Aorta (tissue), 5 donors: ENCODE measurements at places on chromosomes 5 and 9. TPM values are rescaled to one million over a fixed set of nuclear protein-coding genes. Genes with fewer than 3 reads are reported as not detected.
A peak's percentile ranks its signal among the peaks of the same experiment; 100 is the strongest.

Gene ANKRD20A1
- 3.0 TPM for total RNA-seq

Gene CDKN2B-AS1
- 1.2 TPM for total RNA-seq

GRCh38 chr9:78821126-78821822, 524.3 kb downstream of the PSAT1 start:
- no peak for DNase-seq

GRCh38 chr5:149852641-149853330, 91.8 kb downstream of the PDE6A start:
- peak; percentile 81 for DNase-seq

DNA sequence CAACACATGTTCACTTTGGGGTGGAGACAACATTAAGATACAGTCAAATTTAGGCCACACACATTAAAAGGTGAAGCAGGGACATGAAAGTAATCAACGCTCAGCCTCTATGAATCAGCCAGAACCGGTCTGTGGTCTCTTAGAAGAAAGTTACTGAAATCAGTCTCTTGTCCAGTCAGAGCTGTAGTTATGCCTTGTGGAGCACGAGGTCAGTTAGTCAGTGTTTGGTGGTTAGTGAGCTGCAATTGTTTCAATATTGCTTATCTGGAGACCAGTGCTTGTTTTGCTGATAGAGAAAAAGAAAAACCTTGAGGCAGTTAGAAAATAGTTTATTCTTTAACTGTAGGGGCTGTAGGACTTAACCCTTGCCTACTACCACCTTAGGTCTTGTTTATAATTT, 157.8 kb upstream of the RASEF start:
- no peak for DNase-seq

DNA sequence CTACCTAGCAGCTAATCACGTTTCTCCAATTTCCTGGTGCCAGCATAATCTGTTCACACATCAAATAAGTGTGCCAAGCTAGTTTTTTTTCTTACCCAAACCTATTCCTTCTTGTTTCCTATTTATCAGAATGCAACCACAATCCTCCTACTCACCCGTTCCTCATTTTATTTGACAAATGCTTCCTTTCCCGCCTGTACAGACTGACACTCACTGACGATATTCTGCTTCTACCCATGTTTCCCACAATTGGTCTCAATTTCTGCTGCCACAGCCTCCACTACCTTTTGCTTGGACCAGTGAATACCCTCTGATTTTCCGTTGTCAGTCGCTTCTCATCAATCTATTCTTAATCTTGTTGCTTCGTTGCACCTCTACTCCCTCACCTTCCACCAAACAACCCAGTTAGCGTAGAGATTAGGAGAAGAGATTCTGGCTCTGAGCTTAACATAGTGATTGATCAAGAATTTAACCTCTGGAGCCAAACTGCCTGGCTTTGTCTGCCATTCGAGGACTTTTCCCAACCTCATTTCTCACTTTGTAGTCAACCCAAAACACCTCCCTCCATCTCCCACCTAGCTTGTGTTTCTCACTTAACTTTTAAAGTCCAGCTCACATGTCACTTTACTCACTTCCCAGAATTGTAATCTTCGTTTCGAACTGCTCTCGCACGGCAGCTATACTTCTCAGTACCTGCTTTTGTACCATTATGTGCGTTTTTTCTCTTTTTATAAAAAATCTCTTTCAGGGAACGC, 729 bp upstream of the TMEM38B start:
- no peak for DNase-seq

Gene PCDHA6
- 0.36 TPM for total RNA-seq

GRCh38 chr9:31740705-31741104, 643.7 kb upstream of the ACO1 start:
- DNase-seq = no peak

Gene ACER2
- total RNA-seq = 11.2 TPM

DNA sequence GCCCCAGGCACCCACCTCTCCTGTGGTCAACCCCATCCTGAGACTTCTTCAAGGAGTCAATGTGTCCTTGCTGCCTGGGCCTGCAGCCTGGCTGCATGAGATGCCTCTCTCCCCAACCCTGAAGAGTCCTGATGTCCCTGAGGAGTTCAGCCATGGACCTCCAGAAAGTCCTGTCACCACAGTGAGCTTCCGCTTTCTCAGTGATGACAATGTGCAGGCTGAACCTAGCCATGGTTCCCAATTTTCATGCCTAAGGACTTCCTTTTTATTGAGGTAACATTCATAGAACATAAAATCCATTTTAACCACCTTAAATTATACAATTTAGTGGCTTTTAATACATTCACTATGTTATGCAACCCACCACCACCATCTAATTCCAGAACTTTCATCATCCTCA, 29.1 kb downstream of the DAP start:
- no peak for DNase-seq

DNA sequence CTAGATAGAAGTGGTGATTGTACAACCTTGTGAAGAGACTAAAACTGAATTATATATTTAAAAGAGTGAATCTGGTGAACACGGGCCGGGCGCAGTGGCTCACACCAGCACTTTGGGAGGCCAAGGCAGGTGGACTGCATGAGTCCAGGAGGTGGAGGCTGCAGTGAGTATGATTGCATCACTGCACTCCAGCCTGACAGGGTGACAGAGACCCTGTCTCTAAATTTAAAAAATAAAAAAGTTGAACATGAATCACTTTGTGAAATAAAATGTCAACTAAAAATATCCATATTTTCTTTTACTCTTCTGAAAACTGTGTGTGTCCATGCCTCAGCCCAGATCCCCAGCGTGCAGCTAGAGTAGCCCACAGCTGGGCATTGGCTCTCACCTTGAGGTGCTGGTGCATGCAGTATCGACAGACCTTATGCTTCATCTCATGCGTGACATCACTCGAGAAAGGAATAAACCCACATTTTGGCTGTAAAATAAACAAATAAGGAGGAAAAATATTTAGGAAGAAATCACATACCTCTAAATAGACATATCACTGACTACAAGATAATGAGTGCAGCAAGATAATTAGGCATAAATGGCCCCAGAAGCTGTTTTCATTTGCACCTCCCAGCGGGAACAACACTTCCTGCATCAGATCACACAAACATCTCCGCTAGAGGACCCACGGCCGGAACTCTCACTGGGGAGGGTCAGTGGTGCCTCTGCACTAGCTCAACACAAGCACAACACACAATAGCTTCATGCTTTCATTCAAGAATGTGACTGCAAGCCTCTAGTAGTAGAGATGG, 22.1 kb downstream of the IPPK start:
- no peak for DNase-seq

- DNase-seq = no peak
Observed at GRCh38 chr9:76333388-76333787, 60.8 kb downstream of the RFK start.

Gene UIMC1
- total RNA-seq = 54.8 TPM

DNA sequence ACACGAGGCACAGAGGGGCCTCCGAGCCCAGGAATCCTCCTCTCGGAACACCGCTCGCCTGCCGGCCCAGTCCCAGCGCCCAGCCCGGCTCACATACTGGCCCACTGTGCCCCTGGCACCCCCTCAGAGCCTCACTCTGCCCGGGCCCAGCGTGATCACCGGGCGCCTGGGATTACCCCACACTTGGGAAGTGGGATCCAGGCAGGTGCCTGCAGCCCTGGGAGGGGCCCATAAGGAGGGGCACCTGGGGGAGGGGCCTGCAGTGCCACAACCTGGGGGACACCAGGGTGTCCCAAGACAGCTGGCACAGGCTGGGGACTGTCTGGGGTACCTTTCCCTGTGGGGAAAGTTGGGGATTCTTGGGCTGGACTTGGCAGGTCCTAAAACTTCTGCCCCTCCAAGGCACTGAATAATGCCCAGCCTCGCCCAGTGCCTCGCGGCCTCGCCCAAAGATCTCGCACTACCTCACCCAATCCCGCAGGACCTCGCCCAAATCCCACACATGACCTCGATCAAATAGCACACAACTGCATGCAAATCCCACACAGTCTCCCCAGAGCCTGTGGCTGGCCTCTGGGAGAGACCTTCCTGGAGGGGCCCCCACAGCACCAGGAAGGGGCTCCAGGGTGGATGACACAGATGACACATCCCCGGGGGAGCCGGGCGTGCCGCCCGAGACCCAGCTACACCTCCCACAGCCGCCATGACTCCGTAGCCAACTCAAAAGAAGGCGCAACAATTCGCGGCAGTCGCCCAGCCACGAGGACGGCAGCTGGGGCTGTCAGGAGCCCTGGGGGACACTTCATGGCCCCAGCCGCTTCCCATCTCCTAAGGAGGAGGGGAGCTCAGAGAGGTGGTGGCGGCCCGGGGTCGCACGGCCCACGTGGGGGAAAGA, 13.7 kb downstream of the NOTCH1 start:
- DNase-seq = no peak

Gene SEMA4D
- 26.2 TPM for total RNA-seq

GRCh38 chr9:80792726-80793125, 896.6 kb downstream of the TLE1 start:
- no peak for DNase-seq

- DNase-seq = no peak
Observed at GRCh38 chr5:36900283-36900682, 23.7 kb downstream of the NIPBL start.

Gene RNF14
- total RNA-seq = 53.0 TPM

Gene TAS2R1
- not detected for total RNA-seq

Gene FGF10
- total RNA-seq = 10.0 TPM

Gene RORB
- 0.96 TPM for total RNA-seq

DNA sequence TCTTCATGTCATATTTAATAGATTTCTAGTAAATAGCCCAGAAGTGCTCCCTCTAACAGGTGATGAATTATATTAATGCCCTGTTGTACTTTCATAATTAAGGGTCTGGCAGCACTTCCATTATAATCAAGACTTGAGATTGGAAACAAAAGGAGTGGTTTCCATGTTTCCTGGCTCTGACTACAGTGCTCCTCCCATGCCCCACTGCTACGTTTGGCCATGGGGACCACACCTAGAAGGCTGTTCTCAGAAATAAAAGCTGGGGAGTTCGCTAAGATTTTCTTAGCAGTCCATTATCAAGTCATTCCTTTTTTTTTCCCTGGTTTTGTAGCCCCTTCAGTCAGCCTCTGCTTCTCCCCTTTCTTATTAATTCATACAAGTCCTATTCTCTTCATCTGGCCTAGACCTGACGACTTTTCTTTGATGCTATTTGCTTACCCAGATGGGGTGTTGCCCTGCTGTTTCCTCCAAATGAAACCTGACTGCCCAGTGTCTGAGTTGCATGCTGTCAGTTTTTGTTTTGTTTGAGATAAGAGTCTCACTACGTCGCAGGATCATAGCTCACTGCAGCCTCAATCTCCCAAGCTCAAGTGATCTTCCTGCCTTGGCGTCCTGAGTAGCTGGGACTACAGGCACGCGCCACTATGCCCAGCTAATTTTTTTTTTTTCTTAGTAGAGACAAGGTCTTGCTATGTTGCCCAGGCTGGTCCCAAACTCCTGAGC, 312.1 kb upstream of the EFNA5 start:
- no peak for DNase-seq

Gene PCDHB9
- total RNA-seq = 3.8 TPM

DNA sequence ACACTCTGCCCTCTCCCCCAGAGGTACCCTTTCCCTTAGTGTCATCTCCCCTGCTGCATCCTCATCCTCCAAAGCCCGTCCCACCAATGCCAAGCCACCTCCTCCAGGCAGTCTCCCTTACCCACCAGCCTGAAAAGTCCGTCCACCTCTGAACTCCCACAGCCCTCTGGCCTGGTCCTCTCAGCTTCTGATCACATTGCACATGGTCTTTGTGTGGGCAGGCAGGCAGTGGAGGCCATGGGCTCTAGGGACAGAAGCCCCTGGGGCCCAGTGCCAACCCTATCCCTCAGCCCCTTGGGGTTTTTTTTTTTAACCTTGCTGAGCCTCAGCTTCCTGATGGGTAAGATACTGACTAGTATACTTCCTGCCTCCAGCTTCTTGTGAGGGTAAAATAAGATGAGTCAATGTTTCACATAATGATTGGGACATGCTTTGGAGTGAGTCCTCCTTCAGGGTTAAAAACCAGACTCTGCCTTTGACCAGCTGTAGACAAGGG, 19.4 kb downstream of the CSF1R start:
- no peak for DNase-seq

Gene TRIM7
- total RNA-seq = 3.0 TPM

DNA sequence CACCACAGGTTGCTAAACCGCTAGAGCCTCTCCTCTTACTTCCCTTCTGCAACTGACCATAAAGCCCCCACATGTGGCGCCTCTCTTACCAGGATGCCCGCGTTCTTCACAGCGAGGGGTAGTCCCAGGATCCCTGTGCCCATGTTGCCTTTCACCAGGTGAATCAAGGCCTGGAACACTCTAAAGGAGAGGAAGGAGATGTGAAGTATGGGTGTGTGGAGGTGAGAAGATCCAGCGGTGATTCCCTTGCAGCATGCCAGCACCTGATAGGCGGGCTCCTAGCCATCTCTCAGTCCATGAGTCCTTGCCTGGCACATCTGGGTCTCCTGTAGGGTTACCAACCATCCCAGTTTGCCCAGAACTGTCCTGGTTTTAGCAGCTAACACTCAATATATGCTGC, 3.3 kb downstream of the SLC36A2 start:
- DNase-seq = no peak

Gene BARHL1
- total RNA-seq = not detected

- DNase-seq = no peak
Observed at GRCh38 chr5:161064297-161064696, 212.3 kb upstream of the ATP10B start.

- no peak for DNase-seq
Observed at GRCh38 chr5:10655161-10655971, 91.5 kb downstream of the ANKRD33B start.

Gene SIT1
- total RNA-seq = 0.65 TPM

Gene GZMA
- 1.1 TPM for total RNA-seq

Gene COL15A1
- 126 TPM for total RNA-seq

DNA sequence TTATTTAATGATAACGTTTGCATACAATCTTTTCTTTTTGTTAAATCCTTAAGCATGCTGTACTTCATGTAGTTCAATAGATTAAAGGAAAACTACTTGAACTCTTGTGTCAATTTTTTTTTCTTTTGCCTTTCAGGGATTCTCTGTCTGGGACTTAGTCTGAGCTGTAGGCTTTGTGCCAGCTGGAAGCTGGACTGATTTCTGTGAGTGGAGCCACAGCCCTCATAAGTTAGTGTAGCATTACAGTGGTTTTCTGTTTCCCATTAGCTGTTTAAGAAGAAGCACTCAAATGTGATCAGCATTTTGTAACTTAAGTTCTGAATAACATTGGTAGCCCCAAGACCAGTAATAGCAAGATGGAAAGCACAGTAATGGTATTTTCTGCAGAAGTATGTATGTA, 330.6 kb upstream of the MEF2C start:
- peak; percentile 76 for DNase-seq

- DNase-seq = no peak
Observed at GRCh38 chr5:13860146-13860545, 84.3 kb downstream of the DNAH5 start.
